ENCODE measurements at places on chromosomes 3 and 15. TPM values are rescaled to one million over a fixed set of nuclear protein-coding genes. Genes with fewer than 3 reads are reported as not detected.

Gene BUB1B
- total RNA-seq, result 24.7 TPM

Gene GALNT15
- 14.7 TPM for total RNA-seq

Gene OR5K2
- not detected for total RNA-seq

DNA sequence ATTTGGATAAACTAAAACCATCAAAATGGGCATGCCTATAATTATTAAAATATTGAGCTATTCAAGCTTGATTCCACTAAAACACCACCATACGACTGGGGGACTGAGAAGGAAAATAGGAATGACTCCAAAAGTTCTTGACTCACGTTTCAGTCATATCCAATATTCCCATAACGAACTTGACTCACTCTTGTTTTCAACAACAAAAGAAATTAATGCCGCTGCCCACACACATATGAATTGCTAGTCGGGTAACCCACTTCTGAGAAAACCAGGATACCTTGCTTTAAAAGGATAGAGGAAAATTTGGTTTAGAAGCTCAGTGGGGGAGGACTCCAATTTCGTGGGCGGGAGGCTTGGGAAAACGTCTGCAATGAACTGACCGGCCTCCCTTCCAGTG is 5.2 kb downstream of the HTR3C start:
- peak; percentile 45 for DNase-seq
- no peaks in the 10 kb centered on the region for H3K36me3 ChIP-seq
- no peak overlapping the region for H3K27ac ChIP-seq
- H3K4me3 ChIP-seq, result no peak overlapping the region
- peaks cover 18% of the 10 kb centered on the region for H3K27me3 ChIP-seq

- H3K4me3 ChIP-seq, result no peak overlapping the region
- no peaks in the 10 kb centered on the region for H3K4me1 ChIP-seq
- no peak overlapping the region for H3K27ac ChIP-seq
- DNase-seq, result no peak
These were observed 44.8 kb downstream of the SERPINI1 start for GRCh38 chr3:167780214-167780883.

DNA sequence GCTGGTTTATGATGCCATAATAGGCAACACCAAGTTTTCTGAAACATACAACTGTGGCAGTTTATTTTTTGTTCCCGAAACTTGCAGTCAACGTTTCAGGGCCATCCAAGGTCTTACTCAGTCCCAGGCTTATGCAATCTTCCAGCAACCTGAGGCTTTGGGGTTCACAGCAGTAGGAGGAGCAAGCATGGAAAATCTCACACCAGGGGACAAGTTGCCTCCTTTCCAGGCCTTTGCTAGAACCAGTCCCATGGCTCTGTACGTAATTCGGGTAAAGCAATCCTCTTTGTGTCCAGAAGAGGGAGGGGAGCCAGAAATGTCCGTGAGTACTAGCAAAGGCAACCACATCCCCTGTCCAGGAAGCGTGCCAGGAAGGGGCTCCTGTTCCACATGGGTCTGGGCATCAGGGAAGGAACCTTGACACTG is 4.7 kb upstream of the FAM240A start:
- H3K27ac ChIP-seq, result no peak overlapping the region
- peaks cover 6% of the 10 kb centered on the region for H3K4me1 ChIP-seq
- no peak overlapping the region for H3K4me3 ChIP-seq
- no peak for DNase-seq

DNA sequence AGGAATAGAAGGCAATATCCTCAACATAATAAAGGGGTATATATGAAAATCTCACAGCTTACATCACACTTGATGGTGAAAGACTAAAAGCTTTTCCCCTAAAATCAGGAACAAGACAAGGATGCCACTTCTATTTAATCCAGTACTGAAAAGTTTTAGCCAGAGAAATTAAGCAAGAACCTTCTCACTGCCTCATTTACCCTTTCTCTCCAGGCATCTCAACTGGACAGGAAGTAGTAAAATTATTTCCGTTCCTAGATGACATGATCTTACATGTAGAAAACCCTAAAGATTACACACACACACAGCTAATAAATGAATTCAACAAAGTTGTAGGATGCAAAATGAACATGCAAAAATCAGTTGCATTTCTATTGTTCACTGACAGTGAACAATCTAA is 11.2 kb downstream of the SCAP start:
- no peaks in the 10 kb centered on the region for H3K36me3 ChIP-seq
- no peak overlapping the region for H3K4me3 ChIP-seq
- no peak for DNase-seq
- peaks cover 4% of the 10 kb centered on the region for H3K4me1 ChIP-seq

GRCh38 chr3:127848131-127849129 is 26.1 kb upstream of the MGLL start:
- H3K4me1 ChIP-seq, result no peaks in the 10 kb centered on the region
- no peak overlapping the region for H3K4me3 ChIP-seq
- H3K27ac ChIP-seq, result no peak overlapping the region

- DNase-seq, result no peak
- no peaks in the 10 kb centered on the region for H3K36me3 ChIP-seq
- H3K4me3 ChIP-seq, result no peak overlapping the region
- no peaks in the 10 kb centered on the region for H3K27me3 ChIP-seq
These were observed 100.0 kb downstream of the IL12A start for GRCh38 chr3:160088492-160089137.
